Forelimb muscle (tissue), 1 donor: ENCODE measurements at places on chromosomes 16 and 17.

DNA sequence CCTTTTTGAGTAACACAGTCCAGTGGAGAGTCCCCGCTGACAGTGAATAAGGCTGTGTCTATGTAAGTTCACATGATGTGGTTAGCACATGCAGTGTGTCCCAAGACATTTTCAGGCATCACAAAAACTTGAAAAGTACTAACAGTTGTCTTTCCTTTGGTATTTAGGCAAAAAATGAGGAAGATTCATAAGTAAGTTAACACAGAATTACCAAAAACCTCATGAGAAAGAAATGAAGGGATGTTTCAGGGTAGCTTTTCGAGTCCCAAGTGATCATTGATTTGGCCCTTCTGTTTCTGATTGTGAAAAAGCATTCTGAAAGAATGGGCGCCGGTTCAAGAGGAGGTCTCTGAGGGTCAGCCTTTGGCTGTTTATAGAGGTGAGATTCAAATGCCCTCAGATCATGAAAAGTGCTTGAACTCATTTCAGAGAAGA is 529 bp upstream of the ASPA start:
- DNase-seq, result no peak

DNA sequence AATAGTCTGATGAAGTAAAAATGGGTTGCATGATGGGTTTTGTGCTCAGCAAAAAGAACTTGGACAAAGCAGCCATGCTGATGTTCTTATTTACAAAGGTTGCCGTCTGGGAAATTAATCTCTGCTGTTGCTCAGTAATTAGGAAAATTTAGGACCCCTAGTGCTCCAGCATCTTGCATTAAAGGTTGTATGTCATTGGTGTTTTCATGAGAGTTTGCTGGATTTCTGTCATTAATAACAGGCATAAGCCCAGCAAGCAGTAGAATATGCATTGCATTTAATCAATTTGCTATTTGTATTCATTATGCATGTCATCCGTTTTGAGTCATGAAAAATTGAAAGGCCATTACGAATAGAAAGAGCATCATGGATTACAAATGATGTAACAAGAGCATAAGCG is 45.3 kb upstream of the C16orf78 start:
- no peak for DNase-seq

DNA sequence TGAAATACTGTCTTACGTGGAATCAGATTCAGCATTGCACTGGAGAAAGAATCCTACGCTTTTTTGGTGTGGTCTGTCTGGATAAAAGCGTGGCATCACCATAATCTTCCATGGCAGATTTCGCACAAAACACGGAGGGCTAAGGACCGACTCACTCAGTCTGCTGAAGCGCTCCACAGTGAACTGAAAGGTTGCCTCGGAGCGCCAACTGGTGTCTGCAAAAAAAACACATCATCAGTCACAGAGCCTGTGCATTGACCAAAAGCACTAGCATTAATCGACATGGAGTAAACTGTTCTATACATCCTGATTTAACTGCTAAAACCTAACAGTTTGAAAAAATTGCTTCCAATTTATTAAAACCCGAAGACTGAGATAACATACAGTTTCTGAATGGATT is 40.5 kb downstream of the USP7 start:
- DNase-seq, result no peak

DNA sequence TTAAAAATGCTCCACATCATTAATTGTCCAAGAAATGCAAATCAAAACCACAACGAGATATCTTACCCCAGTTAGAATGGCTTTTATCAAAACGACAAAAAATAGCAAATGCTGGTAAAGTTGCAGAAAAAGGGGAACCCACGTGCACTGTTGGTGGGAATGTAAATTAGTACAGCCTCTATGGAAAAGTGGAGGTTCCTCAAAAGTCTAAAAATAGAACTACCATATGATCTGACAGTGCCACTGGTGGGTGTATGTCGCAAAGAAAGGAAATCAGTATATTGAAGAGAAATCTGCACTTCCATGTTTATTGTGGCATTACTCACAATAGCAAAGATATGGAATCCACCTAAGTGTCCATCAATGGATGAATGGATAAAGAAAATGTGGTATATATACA is 38.2 kb upstream of the ZFHX3 start:
- DNase-seq, result no peak

- DNase-seq, result no peak
Measured at GRCh38 chr16:81945665-81946064, 65.6 kb downstream of the SDR42E1 start.

DNA sequence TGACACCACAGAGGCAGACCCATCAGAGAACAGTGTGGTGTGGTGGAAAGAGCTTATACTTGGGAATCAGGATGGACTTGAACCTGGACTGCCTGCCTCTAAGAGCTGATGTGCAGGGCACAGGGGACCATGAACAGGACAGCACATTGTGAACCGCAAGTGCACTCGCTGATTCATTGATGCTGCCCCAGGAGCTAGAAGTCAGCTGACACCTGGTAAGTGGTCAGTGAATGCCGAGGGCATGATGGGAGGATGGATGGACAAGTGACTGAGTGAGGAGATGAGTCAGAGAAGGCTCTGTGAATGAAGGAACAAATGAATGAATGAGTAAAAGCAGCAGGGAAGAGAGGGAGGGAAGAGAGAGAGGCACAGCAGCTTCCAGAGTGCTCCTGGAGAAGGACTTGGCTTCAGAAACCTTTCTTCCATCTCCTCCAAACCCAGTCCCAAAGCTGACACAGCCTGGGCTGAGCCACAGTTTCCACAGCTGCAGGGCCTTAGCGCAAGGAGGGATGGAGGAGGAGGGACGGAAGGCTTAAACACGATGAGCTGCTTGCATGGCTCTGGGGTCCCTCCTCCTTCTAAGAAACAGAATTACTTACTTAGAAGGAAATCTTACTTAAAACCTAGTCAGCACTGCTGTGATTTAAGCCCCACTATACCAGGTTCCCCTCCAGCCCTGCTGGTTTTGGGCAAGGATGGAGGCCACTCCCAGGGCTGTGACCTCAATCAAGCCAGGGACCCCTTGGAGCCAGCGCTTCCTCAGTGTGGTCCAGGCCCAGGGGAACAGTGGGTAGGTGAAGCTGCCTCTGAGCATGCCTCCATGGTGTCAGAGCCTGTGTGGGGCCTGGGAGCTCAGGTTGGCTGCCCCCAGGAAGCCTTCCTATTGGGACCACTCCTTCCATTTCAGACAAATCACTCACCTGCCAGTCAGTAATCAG is 184.6 kb downstream of the TMEM132E start:
- peak; percentile 17 for DNase-seq

GRCh38 chr17:29844339-29845048 is 85.5 kb downstream of the SSH2 start:
- peak; percentile 53 for DNase-seq

DNA sequence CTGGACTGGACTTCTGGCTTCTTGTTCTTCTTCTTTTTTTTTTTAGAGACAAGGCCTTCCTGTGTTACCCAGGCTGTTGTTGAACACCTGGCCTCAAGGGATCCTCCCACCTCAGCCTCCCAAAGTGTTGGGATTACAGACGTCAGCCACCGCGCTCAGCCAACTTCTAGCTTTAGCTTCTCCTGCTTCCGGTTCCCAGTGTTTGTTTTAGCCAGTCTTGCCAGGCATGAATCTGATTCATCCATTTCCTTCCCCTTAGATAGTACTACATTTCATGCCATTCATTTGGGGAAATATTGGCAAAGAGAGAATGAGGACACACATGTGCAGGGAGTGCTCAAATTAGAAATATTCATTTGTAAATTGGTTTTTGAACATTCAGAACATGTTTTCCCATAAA is 12.1 kb upstream of the NDUFAB1 start:
- DNase-seq, result no peak

DNA sequence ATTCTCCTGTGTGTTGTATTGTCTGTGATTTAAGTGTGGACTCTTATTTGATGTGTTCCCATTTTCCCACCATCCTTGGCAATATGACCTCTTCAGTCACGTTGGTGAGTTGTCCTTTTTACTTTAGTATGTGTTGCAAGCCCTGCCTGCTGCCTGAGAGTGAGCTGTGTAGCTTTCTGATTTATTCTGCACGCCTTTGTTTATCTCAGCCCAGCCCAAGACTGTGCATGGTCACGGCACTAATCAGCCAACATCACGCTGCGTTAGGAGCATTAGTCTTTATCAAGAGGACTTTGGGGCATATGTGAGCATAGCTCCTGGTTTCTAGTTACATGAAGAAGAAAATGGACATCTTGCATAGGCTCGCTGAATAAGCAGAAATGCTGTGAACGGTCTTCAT is 6.0 kb downstream of the TOM1L1 start:
- DNase-seq, result no peak

- no peak for DNase-seq
Measured at GRCh38 chr17:75909812-75910274, 5.2 kb upstream of the MRPL38 start.

- DNase-seq, result no peak
Measured at GRCh38 chr17:70343114-70343513, 173.8 kb downstream of the KCNJ2 start.
